CD4-positive, alpha-beta memory T cell (primary cell): ENCODE measurements at places on chromosomes 1 and 21. TPM values are rescaled to one million over a fixed set of nuclear protein-coding genes. Genes with fewer than 3 reads are reported as not detected.

Gene FCAMR
- not detected for polyA plus RNA-seq

Gene ALX3
- not detected for polyA plus RNA-seq

Gene PLA2G2A
- polyA plus RNA-seq: not detected

Gene BGLAP
- not detected for polyA plus RNA-seq

Gene KIRREL1
- polyA plus RNA-seq: not detected

Gene ENAH
- not detected for polyA plus RNA-seq

Gene BLACAT1
- polyA plus RNA-seq: not detected

Gene EPHA8
- polyA plus RNA-seq: not detected

Gene ORC1
- 0.16 TPM for polyA plus RNA-seq

Gene CRNN
- polyA plus RNA-seq: not detected

Gene KRTAP11-1
- polyA plus RNA-seq: not detected

Gene PTPN22
- 66.1 TPM for polyA plus RNA-seq

Gene MAB21L3
- polyA plus RNA-seq: not detected

Gene SPATA45
- not detected for polyA plus RNA-seq

Gene LCE1E
- polyA plus RNA-seq: not detected

Gene FAM110D
- polyA plus RNA-seq: not detected

Gene ADPRS
- polyA plus RNA-seq: 31.5 TPM

Gene TEKT2
- polyA plus RNA-seq: not detected

Gene ATF3
- not detected for polyA plus RNA-seq

Gene CELA2A
- not detected for polyA plus RNA-seq

Gene MTR
- polyA plus RNA-seq: 22.5 TPM

Gene TRPM2
- polyA plus RNA-seq: not detected

Gene TFF3
- not detected for polyA plus RNA-seq

Gene KRTAP24-1
- polyA plus RNA-seq: not detected

Gene CCDC28B
- 8.5 TPM for polyA plus RNA-seq

Gene HOOK1
- polyA plus RNA-seq: 9.9 TPM

Gene PTPN7
- 84.1 TPM for polyA plus RNA-seq

Gene TMEM50B
- 66.5 TPM for polyA plus RNA-seq

Gene IL20
- not detected for polyA plus RNA-seq

Gene LRRC38
- not detected for polyA plus RNA-seq

Gene ADGRL4
- not detected for polyA plus RNA-seq

Gene ZFP69B
- 2.4 TPM for polyA plus RNA-seq
